ENCODE measurements at places on chromosomes 5 and 9.

DNA sequence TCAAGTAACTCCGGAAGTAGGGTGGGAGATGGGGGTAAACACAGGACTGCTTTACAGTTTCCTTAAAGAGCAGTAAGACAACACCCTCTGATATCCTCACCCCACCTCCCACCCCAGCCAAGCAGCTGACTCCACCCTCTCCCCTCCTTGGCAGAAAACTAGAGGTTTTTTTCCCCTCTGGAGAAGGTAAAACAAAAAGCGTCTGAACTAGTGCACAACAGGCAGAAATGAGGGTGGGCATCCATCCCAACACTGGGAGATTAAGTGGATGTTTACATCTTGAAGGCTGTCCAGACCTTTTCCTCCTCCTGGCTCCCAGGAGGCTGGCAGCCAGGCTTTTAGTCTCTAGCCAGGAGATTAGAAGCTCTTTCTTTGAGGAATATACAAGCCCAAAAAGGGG lies 13.9 kb upstream of the CTNNAL1 start:
- no peak for DNase-seq

DNA sequence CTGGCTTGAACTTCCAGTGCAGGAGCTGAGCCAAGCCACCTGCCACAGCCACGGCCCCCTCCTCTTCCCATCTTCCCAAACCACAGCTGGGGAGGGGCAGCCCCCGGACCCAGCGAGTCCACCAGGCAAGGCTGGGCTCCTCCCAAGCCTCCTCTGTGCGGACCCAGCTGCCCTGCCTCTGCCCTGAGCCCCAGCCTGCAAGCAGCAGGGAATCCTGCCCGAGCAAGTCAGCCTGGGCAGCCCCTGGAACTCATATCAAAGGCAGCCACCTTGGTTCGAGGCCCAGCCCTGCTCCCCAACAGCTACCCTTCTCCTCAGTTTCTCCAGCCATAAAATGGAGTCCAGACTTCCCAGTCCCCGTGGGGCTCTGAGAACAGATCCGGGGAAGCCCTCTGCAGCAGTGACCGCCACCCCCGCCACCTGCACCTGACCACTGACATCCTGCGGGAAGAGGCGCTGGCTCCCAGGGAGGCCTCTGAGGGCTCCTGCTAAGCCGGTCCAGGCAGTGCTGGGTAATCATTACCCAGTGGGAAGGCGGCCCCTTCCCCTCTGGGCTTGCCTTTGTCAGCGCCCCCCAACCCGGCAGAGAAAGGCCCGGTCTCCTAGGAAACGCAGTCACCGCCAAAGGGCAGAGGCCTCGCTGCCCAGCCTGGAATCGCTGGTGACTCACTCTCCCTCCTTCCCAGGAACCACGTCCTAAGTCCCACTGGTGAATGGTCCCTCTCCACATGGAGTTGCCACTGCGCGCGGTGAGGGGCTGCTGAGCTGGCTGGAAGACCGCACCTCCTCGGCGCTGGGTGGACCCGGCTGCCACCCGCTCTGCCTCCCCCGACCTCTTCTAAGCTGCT lies 1.5 kb downstream of the VAV2 start:
- no peak for DNase-seq

DNA sequence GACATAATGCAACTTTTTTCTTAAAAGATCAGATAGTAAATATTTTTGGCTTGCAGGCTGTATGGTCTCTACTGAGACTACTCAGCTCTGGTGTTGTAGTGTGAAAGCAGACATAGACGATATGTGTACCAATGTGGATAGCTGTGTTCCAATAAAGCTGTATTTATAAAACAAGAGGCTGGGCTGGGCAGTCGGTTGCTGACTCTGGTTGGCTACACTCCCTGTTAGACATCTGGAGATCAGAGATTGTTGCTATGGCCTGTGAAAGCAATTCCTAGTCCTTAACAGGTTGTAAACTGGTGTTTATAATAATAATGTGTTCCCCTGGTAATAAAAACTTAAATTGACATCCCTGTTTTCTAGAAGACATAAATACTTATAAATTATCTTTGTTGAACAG lies 24.4 kb upstream of the SCAMP1 start:
- no peak for DNase-seq

DNA sequence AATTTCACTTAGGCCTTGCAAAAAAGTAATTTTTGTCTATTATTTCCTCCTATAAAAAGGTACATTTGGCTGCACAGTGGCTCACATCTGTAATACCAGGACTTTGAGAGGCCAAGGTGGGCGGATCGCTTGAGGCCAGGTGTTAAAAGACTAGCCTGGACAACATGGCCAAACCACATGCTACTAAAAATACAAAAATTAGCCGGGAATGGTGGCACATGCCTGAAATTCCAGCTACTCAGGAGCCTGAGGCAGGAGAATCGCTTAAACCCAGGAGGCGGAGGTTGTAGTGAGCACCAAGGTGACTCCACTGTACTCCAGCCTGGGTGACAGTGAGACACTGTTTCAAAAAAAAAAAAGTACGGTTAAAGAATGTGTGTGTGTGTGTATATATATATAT lies 15.7 kb downstream of the NUP155 start:
- no peak for DNase-seq

DNA sequence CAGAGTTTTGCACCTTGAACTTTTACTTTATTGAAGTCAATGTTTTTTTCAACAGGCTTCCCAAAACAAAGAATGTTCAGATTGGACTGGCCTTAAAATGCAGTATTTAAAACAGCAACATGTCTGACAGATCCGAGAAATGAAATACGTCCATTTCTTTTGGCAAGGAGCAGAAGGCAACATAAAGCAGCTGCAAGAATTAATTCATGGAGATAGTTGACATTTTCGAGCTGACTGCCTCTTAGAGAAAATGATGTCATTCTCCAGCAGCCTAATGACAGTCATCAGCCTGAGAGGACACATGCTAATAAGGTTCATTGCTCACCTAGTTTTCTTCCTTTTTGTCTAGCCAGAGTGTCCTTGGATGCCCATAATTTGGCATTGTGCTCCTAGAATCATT lies 232.2 kb upstream of the SEMA6A start:
- DNase-seq = no peak
